ENCODE measurements at places on chromosomes 7 and 10. TPM values are rescaled to one million over a fixed set of nuclear protein-coding genes. Genes with fewer than 3 reads are reported as not detected.

DNA sequence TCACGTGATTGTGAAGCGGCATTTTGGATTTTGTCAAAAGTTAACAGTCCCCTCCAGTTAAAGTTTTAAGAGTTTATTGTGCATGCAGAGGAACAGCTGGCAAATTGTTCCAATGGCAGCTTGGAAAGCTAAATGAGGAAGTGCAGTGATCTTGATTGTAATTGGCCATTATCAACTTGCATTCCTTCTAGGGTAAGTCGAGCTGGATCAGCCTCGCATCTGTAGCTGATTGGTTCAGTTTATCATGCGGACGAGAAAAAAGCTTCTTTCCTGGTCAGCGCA is 566 bp downstream of the ZNF789 start:
- peak overlapping the region; percentile 84 for H3K27ac ChIP-seq
- H3K4me3 ChIP-seq: peak overlapping the region; percentile 74
- DNase-seq: no peak

GRCh38 chr7:23966941-23967340 is 256.9 kb downstream of the STK31 start:
- H3K4me3 ChIP-seq: no peak overlapping the region
- H3K4me1 ChIP-seq: no peaks in the 10 kb centered on the region
- H3K27ac ChIP-seq: no peak overlapping the region
- DNase-seq: no peak
- H3K27me3 ChIP-seq: no peaks in the 10 kb centered on the region
- no peaks in the 10 kb centered on the region for H3K36me3 ChIP-seq

GRCh38 chr7:91342346-91342745 is 78.1 kb downstream of the FZD1 start:
- H3K27me3 ChIP-seq: no peaks in the 10 kb centered on the region
- no peak for DNase-seq
- H3K27ac ChIP-seq: no peak overlapping the region
- no peak overlapping the region for H3K4me3 ChIP-seq
- peaks cover 18% of the 10 kb centered on the region for H3K4me1 ChIP-seq

Gene CHN2
- 14.4 TPM for total RNA-seq

- no peak for DNase-seq
- H3K27ac ChIP-seq: no peak overlapping the region
- H3K36me3 ChIP-seq: no peaks in the 10 kb centered on the region
- H3K27me3 ChIP-seq: no peaks in the 10 kb centered on the region
- H3K4me1 ChIP-seq: no peaks in the 10 kb centered on the region
These were observed 179.2 kb downstream of the DYNC1I1 start for GRCh38 chr7:95951531-95951930.

GRCh38 chr10:89079961-89080360 is 89.4 kb downstream of the FAS start:
- H3K4me3 ChIP-seq: no peak overlapping the region
- H3K27ac ChIP-seq: no peak overlapping the region
- H3K4me1 ChIP-seq: no peaks in the 10 kb centered on the region
- no peaks in the 10 kb centered on the region for H3K27me3 ChIP-seq
- no peak for DNase-seq
- no peaks in the 10 kb centered on the region for H3K36me3 ChIP-seq

DNA sequence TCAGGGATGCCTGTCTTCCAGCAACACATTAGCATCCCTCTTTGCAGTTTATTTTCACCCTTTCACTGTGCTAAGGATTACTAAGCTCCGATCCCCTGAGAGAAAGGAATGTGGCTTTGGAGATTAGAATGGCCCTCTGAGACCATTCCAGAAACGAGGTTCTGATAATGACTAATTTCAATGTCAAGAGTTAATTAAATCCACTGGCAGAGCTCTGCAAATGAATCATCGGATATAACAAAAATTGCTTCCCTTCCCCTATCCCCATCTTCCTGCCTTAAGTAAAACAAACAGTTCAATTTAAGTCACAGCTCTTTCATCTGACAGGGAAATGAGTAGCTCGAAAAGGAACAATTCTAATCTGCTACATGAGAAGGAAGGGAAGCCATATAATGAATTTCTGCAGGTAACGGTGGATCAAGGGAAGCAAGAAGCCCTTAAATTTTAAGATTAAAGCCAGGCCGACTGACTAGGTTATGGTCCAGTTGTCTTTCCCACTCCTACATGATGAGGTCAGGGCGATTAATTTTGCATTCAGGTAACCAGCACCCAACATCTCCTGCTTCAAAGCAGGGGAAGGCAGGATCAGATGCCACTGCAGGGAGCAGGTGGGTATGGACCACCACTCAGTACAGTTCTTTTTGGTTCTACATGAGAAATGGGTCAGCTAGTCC is 50.5 kb downstream of the MALSU1 start:
- DNase-seq: no peak
- H3K27me3 ChIP-seq: no peaks in the 10 kb centered on the region
- no peaks in the 10 kb centered on the region for H3K4me1 ChIP-seq
- H3K36me3 ChIP-seq: no peaks in the 10 kb centered on the region
- H3K27ac ChIP-seq: no peak overlapping the region

Gene PRF1
- total RNA-seq: 32.3 TPM
